ENCODE measurements at places on chromosomes 12 and 14.

DNA sequence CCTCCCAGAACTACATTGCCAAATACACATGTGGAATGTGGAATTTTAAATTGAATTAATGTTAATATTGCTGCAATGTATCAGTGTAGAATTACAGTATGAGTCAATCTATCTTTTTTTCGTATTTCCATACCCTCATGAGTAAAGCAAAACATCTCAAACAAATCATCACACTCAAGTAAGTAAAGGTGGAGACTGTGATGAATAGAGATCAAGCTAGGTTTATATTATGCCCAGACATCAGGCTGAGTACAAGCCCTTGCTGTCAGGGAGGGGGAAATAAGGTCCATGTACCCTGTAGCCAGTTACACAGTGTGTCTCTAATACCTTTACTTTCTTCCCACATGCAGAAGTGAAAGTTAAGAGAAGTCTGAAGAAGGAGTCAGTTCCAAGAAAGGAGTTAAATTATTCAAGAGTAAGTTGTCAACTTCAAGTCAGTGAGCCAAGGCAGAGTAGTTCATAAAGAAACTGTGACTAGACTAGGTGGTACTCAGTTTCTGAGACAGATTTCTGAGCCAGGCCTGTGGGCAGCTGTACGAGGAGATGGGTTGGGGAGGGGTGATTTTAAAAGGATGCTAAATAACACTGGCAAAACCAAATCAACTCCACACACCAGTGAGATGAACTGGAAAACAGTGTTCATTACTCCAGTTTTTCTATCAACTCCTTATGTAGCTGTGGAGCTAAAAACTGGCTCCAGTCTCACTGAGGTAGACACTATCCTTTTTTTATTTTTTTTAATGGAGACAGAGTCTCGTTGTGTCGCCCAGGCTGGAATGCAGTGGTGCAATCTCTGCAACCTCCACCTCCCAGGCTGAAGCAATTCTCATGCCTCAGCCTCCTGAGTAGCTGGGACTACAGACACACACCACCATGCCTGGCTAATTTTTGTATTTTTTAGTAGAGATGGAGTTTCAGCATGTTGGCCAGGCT lies 23.8 kb upstream of the STK38L start:
- DNase-seq, result no peak

DNA sequence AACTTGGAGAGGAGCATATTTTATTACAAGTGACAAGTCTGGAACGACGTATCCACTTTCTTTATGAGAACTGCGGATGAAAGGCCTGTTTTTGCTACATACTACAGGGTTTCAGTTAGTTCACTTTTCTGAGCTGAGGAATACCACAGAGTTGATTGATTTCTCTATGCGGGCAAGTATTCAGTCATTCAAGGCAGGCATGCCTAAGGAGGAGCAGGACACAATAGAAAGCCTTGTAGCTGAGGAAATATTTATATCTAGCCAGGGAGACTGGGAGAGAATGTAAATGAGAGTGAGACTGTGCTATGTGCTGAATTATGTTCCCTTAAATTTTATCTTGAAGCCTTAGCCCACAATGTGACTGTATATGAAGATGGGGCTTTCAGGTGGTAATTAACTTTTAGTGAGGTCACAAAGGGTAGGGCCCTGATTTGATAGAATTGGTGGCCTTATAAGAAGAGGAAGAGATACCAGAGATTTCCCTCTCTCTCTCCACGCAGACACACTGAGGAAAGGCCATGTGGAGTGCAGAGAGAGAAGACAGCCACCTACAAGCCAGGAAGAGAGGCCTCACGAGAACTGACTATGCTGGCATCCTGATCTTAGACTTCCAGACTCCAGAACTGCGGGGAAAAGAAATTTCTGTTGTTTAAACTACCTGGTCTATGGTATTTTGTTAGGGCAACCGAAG lies 459.0 kb upstream of the ATP2B1 start:
- DNase-seq, result no peak

DNA sequence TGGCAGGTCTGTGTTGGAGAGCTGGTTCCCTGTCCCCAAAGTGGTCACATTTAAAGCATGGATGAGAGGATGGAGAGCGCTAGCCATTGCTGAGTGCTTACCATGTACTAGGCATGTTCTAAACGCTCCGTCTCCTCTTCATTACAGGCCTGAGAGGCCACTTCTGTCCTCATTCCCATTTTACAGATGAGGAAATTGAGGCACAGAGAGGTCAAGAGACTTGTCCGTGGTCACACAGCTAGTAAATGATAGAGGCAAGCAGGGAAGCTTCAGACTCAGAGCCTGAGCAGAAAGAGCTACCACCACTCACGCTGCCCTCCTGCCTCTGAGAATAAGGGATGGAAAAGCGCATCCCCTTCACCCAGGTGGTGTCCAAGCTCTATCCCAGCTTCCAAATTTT lies 64.3 kb downstream of the SLC25A47 start:
- no peak for DNase-seq

DNA sequence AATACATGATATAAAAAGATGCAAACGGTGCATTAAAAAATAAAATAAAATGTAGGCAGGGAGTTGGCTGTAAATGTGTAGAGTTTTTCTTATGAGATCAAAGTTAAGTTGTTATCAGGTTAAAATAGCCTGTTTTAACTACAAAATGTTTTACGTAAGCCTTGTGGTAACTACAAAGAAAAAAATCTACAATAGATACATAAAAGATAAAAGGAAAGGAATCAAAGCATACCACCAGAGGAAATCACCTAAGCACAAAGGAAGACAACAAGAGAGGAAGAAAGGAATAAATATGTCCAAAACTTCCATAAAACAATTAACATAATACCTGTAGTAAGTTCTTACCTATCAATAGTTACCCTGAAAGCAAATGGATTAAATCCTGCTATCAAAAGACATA lies 12.2 kb downstream of the NELL2 start:
- DNase-seq, result no peak

- DNase-seq, result no peak
Measured at GRCh38 chr12:26340649-26341048, 145.3 kb downstream of the SSPN start.

GRCh38 chr14:98187281-98187680 lies 1084.7 kb downstream of the BCL11B start:
- DNase-seq, result no peak

DNA sequence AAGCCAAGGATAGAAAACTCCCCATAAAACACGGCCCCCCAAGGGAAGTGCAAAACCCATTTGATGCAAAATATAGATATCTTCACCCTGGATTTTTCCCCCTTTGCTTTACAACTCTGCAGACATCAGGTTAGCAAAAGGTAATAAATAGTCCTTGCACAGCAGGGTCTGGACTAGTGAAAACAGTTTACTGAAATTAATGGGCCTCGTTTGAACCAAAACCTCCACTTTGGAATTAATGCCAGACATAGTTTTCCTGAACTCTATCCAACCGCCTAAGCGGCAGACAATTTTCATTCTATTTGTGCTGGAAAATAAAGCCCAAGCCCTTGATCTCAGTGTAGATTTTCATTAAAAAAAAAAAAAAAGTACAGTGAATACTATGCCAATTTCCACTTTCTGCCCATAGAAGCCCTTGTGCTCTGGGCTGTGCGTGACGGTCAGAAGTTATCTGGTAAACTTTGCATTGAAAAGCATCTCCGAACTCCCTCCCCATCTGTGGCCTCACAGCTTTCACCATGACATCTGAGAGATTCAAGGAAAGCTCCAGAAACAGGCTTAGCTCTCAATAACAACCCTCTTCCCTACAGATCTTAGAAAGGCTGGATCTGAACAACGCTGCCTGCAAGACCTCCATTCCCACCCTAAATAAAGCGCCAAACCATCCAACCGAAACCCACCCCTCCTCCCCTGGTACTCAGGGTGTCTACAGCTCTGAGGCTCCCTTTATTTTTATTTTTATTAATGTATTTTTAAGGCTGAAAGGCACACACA lies 11.0 kb upstream of the IRF2BPL start:
- no peak for DNase-seq

DNA sequence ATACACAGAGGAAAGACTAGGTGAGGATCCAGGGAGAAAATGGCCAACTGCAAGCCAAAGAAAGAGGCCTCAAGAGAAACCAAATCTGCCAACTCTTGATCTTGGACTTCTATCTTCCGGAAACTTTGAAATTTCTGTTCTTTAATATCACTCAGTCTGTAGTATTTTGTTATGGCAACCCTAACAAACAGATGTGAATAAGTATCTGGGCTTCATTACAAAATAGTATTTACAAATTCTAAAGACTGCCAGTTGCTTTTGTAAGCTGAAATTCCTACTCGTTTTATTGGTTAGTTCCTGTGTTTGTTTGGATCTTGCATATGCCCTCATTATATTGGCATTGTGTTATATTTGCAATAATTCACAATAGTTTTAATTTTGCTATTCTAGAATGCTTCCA lies 143.2 kb upstream of the USP15 start:
- DNase-seq, result no peak

DNA sequence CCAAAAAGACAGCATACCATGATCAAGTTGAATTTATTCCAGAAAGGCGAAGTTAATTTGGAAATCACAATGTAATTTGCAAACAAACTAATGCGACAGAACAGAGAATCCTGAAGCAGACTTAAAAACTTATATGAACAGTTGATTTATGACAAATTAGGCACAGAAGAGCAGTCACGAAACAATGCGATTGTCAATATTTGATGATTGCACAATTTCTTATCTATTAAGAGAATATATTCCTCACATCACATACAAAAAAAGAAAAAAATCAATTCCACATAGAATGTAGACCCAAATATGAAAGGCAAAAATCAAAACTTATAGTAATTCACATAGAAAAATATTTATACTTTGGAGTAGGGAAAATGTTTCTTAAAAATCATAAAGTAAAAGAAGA lies 28.9 kb downstream of the COX16 start:
- no peak for DNase-seq

GRCh38 chr12:111094157-111095010 lies 174.0 kb upstream of the MYL2 start:
- no peak for DNase-seq

Measured in fibroblast of skin of back (primary cell).